ENCODE measurements at places on chromosomes 3 and 15.
A peak's percentile ranks its signal among the peaks of the same experiment; 100 is the strongest.

DNA sequence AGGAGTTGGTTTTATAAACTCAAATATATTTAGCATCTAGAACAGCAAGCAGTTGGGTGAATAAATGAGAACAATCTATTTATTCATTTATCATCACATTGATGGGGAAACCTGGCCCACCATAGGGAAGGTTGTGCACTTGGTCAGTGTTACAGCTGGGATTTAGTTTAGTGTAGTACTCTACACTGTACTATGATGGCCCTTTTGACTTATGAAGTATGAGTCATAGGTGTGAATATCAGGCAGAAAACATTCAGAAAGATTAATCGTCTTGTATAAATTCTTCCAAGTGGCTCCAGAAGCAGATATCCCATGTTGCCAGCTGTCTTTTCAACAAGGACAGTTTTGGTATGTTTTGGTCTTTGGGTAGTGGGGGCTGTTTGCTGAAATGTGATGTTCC is 38.0 kb downstream of the BBS4 start:
- no peak for DNase-seq

GRCh38 chr3:175247629-175248028 is 388.5 kb downstream of the NAALADL2 start:
- no peak for DNase-seq

DNA sequence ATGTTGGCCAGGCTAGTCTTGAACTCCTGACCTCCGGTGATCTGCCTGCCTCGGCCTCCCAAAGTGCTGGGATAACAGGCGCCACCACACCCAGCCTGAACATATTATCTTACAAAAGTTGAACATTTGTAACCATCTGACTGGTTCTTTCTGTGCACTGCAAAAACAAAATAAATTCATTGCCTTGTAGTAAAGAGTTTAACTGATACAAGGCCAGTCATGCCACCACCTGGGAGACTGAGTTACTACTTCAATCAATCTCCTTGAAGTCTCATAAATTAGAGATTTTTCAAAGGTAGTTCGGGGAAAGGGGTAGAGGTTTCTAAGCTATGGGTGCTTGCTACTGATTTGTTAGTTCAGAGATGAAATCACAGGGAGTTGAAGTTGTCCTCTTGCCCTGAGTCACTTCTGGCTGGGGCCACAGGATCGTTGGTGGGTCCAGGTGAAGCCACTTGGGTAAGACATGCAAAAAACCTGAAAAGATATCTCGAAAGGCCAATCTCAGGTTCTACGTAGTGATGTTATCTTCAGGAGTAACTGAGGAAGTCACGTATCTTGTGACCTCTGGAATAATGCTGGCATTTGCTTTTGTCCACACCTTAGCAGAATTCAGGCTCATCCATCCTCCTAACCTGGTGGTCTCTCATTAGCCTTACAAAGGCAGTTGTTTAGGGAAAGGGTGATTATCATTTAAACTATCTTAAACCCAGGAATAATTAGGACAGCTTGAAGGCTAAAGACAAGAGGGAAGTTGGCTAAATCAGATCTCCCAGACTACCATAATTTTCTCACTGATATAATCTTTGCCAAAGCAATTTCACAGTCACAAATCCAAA is 33.7 kb downstream of the ZBTB11 start:
- DNase-seq = no peak

DNA sequence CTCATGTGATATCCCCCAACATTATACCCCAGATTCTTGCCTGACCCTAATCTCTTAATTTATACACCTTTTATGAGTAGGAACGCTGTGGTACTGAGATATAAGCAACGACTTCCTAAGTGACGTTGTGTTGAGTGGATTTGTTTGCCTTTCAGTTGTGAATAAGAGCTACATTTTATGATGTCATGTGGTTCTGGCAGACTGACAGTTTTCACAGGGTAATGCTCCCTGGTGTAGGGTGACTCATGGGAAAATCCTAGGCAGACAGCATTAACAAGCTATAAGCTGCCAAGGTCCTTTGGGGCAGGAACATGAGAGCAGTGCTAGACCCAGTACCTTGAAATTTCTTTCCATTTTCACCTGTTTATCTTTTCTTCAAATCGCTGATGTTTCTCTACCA is 11.2 kb downstream of the C3orf52 start:
- no peak for DNase-seq

- no peak for DNase-seq
These were observed 136.8 kb downstream of the TPRG1 start for GRCh38 chr3:189308608-189309007.

DNA sequence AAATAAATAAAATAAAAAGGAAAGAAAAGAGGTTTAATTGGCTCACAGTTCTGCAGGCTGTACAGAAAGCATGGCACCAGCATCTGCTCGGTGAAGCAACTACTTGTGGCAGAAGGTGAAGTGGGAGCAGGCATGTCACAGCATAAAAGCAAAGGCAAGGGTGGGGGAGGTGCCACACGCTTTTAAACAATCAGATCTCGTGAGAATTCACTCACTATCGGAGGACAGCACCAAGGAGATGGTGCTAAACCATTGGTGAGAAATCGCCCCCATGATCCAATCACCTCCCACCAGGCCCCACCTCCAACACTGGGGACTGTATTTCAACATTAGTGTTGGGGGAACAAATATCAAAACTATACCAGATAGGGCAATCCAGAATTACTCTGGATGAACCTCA is 15.3 kb downstream of the SCG3 start:
- no peak for DNase-seq

DNA sequence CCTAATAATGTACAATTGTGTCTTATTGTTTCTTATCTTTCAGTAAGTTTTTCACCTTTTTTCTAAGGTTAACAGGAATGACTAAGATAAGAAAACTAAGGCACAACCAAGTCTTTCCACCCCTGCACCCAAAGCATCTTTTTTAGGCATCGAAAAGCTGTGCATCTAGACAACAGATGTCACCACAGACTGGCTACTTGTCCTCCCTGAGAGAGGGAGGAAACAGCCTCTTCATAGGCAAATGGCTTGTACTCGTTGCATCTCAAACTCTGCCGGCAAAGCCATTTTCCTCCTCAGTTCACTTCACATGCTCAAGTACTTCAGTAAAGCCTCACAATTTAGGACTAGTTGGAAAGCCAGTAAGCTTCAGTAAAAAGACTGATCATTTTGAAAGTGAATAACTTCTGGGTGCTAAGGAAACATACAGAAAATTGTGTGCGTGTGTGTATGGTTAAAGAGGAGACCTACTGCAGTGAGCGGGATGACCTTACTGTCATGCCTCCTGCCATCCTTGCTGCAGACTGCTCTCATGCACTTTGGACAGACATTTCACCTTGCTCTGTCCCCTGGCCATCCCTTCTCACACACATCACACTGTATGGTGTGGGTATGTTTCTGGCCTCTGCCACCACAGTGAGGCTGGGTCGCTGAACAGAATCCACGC is 36.5 kb upstream of the HACD2 start:
- DNase-seq = no peak

DNA sequence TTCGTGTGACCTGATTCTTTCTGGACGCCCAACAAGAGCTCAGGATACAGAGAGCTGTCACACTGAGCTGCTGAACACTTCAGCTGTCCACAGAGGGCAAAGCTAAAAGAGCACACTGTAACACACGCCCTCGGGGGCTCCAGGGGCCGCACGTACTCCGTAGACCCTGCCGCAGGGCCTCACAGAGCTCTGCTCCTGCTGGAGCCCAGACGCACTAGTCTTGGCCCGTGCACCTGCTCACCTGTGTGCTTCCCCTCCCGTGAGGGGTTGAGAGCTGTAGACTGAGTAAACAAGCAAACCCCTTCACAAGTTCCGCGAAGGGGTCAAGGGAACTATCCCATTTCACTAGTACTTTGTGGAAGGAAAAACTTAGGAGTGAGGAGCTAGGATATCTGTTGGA is 30.7 kb upstream of the TUSC7 start:
- no peak for DNase-seq

- no peak for DNase-seq
These were observed 562.3 kb downstream of the PDCD6IP start for GRCh38 chr3:34360713-34361112.

- DNase-seq = no peak
These were observed 362.1 kb downstream of the LRRC3B start for GRCh38 chr3:26984416-26985390.

DNA sequence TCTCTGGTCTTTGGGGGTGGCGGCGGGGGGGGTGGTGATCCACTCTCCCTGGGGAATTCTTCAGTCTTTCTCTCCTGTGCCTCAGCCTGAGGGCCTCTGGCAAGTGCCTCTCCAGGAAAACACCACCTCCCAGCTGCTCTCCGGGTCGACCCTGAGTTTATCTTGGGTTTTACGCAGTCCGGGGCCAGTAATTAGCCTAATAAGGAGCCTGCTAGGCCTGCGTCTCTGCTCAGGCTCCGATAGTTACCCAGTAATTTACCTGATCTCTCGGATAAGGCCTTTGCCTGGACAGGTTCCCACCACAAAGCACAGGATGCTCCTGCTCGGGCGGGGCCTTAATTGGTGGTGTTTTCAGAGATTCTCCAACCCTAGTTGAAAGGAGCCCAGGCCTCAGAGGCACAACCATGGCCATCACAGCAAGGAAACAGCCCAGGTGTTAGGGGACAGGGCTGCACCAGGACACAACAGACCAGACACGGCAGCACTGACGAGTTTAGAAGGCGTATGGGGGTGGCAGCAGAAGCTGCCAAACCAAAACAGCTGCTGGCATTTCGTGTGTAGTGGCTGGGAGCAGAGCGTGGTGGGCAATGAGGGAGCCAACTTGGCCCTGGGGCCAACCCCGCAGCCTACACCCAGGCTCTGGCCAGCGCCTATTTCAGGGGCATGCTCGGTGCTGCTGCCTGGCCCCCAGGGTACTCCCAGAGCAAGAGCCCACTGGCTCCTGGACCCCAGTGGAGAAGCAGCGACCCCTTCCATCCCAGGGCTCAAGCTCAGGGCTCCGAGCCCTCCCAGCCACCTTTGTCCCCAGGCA is 71.4 kb downstream of the KLF13 start:
- DNase-seq = no peak

DNA sequence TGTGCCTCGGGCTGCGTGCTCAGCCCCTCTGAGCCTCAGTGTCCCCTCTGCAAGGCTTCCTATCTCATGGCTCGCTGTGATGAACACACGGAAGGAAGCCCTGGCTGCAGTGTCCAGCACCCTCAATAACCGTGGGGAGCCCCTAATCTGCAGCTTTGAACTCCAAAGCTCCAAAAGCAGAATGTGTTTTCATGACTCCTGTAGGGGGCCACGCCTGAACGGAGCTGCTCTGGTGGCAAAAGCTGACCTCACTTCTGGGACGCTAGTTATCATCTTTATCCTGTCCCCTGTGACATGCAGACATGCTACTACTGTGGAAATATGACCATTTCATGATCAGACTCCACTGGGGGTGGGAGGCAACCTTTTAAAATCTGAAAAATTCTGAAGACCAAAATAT is 98.8 kb downstream of the SEC22A start:
- no peak for DNase-seq

DNA sequence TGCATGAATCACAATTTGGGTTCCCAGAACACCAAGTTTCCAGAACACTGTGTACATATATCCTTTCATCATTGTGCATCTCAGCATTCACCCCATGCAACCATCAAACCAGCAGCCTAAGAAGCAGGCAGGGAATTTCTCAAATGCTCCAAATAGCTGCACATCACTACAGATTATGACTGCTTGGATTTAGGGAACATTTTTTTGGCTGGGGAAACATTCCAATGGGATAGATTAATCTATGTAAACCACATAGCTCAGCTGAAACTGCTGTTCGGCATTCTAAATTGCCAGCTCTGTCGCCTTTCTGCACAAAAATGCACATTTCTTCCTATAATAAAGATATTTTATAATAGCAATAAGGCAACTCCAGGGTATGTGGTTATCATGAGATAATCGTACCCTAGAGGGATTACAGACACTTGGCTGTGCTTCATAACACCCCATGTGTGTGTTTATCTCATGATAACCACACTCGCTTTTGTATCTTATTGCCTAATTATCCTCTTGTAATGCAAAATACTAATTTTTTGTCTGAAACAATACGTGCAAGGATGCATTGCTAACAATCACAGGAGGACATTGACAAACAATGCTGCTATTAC is 483.7 kb upstream of the DPH6 start:
- no peak for DNase-seq

- DNase-seq = no peak
These were observed 41.9 kb upstream of the MAP4 start for GRCh38 chr3:48058091-48058490.

DNA sequence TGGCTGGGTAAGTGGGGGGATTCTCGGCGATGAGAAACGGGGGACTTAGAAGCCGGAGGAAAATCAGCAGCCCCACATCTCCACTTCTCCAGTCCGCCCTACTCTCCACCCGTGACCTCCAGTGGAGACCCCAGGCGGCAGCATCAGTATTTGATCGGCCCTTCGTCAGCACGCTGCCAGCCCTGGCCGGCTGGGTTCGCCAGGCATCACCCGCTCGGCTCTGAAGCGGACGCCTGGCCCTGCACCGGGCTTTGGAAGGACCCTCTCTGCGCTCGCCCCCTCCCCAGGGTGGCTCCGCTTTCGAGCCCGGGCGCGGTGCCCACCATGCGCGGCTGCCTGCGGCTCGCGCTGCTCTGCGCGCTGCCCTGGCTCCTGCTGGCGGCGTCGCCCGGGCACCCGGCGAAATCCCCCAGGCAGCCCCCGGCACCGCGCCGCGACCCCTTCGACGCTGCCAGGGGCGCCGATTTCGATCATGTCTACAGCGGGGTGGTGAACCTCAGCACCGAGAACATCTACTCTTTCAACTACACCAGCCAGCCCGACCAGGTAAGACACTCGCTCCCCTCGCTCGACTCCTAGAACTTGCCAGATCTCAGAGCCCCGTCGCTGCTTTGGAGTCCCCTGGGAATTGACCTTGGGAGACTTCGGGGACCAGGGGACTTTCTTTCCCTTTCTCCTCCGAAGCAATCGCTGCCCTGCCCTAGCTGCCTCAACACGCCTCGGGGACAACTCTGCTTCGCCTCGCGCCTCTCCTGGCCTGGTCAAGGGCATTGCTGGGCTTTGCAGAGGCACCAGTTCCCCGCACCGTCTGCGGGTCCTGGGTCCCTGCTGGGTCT is 561 bp downstream of the SIDT1 start:
- DNase-seq = peak; percentile 31

DNA sequence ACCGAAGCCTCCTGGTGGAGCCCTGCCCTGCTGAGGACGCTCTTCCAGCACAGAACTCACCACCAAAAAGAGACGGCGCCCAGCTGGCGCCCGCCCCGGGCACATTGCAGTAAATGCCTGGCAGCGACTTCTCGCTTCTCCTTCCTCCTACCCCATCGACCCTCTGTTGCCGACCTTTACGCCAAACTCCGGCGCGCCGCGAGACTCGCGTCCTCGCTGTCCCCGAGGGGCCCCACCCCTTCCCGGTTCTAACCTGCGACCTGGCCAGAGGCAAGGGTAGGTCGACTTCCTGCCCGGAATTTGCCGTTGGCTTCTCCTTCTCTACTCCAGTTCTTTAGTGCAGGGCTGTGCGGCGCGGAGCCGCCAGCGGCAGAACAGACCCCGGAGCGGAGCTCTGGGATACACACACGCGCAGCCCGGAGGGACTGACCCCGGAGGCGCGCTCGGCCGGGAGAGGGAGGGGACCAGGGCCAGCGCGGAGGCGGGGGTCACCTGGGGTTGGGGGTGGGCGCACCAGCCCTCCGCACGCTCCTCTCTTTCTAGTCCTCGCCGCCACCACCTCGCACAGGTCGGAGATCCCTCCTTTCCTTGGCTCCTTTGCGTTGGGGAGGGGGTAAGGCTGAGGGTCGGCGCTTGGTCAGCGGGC is 226.6 kb upstream of the AZI2 start:
- no peak for DNase-seq
